Effector CD4-positive, alpha-beta T cell (primary cell): ENCODE measurements at places on chromosomes 7 and 10.

- DNase-seq: no peak
These were observed 297.9 kb downstream of the GATA3 start for GRCh38 chr10:8352171-8353075.

DNA sequence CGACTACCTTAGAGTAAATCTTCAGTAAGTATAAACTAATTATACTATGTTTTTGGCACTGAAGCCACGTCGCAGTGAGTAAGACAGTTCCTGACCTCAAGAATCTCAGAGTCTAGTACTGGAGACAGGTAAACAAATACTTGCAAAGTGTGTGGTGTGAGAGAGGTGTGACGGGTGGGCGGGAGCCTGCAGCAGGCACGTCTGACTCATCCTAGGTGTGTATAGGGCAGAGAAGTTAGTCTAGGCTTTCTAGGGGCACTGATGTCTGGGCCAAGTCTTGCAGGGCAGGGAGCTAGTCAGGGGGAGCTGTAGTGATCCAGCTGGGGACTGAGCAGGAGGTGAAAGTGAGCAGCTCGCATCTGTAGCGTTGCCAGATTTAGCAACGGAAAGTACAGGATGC, 35.9 kb upstream of the SFTPD start:
- DNase-seq: no peak

DNA sequence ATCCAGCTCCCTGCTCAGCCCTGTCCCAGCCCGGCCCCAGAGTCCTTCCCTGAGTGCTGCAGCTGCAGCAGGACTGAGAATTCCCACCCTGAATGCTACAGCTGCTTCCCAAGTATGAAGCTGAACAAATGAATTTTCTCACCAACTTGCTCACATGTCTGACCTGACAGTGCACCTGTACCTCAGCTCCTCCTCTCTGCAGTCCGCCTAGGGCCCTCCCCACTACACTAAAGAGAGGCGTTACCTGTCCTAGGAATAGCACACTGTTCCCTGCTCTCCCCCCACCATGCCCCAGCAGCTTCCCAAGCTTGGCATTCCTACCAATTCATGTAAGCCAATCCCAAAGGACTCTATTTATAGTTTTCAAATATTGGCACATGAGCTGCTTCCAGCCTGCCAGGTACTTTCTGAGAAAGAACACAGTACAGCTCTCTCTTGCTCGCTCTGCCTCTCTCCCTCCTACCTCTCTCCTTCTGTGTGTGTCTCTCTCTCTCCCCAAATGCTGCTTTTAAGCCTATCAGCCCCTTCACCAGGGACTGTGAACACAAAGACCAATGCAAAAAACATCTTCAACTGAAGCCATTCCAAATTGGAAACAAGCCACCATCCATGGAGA, 400.1 kb downstream of the TNS3 start:
- no peak for DNase-seq

GRCh38 chr7:147861058-147861716, 729.4 kb upstream of the C7orf33 start:
- DNase-seq: no peak

DNA sequence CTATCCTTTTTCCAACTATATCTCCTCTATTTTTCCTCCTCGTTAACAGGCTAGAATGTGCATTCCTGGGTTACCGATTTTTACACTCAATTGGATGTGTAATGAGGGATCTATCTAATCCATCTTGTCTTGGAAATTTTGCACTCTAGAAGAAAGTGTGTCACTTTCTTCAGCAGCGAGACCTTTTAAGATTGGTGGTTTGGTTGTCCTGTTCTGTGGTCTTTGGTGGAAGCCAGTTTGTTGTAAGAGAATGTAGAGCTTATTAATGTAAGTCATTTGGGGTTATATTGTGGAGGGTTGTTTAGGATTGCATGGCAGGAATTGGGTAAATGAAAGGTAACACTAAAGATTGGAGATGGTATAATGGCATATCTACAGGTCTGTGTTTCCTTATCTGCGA, 16.7 kb downstream of the CDK1 start:
- DNase-seq: no peak

DNA sequence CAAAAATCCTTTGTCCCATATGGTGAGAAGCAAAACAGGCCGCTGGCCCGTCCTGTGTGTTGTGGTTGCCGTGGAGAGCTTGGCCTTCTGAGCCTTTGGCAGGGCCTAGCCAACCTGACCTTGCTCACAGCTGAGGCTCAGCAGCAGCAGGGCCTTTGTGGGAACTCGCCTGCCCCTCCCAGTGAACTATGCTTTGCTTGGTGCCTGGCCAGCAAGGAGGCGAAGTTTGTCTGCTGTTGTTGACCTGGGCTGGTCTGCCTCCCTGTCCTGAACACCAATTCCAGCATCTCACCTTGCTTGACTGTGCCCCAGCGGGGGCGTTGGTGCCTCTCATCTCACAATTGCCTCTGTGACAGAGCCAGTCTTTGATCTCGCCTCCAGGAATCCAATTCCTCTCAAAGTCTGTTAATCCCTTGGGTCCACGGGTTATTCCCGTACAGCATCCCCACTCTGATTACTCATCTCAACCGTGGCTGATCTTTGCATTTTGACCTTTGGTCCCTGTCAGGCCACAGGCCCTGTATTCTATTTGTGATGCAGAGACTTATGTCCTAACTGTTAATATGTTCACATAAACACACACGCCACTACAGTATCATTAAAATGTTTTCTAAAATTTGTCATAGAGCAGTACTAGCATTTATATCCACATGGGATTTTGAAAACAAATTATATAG, 22.6 kb downstream of the EPDR1 start:
- DNase-seq: no peak

DNA sequence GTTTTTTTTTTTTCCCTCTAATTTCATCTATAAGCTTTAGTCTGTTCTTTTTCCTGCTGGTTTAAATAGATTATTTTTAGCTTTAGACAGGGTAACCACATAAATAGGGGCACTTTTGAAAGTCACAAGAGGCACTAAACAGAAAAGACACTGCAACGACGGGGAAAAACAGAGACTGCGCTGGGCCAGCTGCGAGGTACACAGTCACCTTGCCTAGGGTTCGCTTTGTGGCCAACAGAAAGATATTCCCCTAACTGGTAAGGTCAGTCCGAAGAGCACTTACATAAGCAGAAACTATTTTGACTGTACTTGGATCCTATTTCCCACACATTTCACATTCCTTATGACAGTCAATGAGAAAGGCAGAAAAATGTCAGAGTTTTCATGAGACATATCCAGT, 175.6 kb upstream of the PHF14 start:
- DNase-seq: no peak

DNA sequence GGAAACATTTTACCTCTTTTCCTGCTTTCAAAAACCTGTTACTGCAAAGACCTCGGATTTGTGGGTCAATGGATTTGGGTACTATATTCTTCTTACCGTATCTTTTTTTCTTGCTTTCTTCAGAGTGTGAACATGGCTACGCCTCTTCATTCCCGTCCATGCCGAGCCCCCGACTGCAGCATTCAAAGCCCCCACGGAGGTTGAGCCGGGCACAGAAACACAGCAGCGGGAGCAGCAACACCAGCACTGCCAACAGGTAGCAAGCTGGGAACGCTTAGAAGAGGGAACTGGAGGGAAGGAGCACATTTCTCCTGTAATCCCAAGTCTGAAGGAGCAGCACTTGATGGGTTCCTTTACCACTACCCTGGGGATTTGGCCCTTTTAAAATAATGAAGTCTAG, 20.7 kb downstream of the MXI1 start:
- no peak for DNase-seq

DNA sequence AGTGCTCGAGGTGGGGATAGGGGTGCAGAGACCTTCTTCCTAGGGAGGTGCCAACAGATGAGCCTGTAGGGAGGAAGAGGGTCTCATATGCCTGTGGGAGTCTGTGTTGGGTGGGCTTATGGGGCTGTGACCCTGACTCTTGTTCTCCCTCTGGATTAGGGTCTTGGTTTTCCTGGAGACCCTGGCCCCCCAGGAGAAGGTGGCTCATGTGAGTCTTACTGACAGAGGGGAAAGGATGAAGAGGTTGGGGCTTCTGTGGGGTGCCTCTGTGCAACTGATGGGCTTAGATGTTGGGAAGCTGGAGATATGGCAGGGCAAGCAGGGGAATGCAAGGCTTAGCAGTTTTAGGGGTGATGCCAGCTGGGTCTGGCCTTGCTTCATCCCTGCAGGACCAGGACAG, 20.2 kb upstream of the VOPP1 start:
- no peak for DNase-seq

DNA sequence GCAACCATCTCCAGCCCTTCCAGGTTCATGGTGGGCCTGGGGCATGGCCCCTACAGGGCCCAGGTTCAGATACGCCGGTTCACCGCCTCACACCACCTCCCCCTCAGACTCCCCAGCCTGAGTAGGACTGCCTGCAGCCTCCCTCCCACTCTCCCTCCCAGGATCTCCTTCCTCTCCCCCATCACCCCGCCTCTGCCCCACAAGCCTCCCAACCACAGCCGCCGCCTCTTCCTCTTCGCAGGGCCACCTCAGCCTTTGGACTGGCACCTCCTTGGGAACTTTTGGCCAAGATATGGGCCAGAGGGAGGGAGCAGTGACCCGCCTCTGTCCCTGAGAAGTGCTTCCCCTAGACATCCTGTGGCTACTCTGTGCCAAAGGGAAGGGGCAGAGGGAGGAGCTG, 9.3 kb downstream of the KCNIP2 start:
- no peak for DNase-seq

DNA sequence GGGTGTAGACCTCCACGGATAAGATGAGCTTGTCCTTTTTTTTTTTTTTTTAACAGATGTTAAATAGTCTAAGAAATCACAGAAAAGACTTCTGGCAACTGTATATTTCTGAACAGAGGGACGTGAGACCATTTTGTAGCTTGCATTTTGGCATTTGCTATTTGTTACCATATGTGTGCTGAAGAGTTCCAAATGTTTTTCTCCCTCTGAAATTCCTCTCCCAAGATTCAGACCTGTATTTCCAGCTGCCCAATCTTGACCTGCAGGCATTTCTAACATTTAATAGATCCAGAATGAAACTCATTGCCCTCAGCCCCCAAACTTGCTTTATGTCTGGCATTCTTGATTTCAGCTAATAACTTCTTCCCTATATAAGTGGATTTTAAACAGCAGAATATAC, 223.1 kb upstream of the FZD1 start:
- no peak for DNase-seq

- no peak for DNase-seq
These were observed 237.2 kb upstream of the AKR1E2 start for GRCh38 chr10:4588824-4589223.

DNA sequence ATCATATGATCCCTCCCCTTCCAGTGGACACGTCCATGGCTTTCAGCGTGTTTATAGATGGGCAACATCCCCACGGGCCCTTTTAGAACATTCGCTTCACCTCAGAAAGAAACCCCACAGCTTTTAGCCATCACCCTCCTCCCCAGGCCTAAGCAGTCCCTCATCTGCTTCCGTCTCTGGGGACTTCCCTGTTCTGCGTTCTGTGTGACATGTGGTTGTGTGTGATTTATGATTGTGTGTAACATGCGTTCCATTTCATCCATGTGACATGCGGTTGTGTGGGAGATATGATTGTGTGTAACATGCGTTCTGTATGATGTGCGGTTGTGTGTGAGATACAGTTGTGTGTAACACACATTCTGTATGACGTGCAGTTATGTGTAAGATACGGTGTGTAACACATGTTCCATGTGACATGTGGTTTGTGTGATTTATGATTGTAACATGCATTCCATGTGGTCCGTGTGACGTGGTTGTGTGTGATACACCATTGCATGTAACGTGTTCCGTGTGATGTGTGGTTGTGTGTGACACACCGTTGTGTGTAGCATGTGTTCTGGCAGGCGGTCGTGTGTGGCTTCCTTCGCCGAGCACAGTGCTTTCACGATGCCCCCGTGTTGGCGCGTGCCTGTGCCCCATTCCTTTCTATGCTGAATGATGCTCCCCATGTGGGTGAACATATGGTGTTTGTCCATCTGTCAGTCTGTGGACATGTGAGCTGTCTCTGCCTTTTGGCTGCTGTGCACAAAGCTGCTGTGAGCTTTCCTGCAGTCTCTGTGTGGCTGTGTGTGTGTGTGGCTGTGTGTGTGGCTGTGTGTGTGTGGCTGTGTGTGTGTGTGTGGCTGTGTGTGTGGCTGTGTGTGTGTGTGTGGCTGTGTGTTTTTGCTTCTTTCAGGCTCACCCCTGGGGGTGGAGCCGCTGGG, 26.2 kb downstream of the PWWP2B start:
- no peak for DNase-seq

GRCh38 chr10:19659920-19660655, 156.1 kb upstream of the PLXDC2 start:
- no peak for DNase-seq

DNA sequence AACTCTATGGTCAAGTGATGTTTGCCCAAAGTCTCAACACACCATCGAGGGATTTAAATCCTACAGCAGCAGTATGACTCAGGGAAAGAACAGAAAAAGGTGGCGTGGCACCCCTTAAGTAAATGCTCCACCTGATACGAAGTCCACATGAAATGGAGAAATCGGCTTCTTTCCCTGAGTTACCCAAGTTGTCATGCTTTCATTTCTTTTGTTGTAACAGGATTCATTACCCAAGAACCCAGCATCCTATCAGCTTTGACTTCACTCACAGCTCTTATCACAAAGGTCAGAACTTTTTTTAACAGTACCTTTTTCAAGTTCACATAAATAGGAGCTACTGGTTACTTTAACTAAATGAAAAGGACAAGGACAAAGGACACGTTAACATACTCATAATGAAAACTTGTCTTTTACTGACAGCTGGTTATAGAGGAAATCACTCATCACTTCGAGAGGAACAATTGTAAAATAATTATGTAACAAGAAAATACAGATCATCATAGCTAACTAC, 219.8 kb upstream of the FRMD4A start:
- no peak for DNase-seq

GRCh38 chr10:42951486-42952251, 125.2 kb upstream of the RET start:
- DNase-seq: no peak

DNA sequence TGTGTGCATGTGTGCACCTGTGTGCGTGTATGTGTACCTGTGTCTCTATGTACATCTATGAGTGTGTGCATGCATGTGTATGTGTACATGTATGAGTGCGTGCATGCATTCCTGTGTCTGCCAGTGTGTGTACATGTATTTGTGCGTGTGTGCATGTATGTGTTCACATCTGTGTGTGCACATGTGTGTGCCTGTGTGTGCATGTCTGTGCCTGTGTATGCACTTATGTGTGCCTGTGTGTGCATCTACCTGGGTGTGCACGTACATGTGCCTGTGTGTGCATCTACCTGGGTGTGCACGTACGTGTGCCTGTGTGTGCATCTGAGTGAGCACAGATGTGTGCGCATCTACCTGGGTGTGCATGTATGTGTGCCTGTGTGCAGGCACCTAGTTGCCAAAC, 102.2 kb upstream of the DIP2C start:
- no peak for DNase-seq
